ENCODE measurements at places on chromosomes 13 and 19.

DNA sequence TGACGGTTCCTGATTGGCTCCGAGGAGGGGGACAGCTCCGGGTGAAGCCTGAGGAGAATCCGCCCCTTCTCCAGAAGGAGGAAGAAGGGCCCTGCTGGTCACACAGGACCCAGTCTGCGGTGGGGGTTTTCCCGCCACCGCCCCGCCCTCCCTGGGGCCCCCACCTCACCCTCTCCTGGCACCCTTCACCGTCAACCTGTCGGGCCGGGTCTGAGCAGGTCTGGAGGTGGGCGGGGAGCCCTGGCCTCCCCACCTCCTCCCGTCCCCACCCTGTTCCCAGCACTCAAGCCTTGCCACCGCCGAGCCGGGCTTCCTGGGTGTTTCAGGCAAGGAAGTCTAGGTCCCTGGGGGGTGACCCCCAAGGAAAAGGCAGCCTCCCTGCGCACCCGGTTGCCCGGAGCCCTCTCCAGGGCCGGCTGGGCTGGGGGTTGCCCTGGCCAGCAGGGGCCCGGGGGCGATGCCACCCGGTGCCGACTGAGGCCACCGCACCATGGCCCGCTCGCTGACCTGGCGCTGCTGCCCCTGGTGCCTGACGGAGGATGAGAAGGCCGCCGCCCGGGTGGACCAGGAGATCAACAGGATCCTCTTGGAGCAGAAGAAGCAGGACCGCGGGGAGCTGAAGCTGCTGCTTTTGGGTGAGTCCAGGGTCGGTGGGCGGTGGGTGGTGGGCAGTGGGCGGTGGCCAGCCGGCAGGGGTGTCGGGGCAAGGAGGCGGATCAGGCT lies at the start of gene GNA15:
GNA15 (plus strand) TSS at position 73 of the 723 bp plus-strand sequence; CDS start at position 491, 418 bp downstream.
- no peak for DNase-seq

GRCh38 chr19:1763648-1764639 lies 10.6 kb downstream of the ONECUT3 start:
- no peak for DNase-seq

DNA sequence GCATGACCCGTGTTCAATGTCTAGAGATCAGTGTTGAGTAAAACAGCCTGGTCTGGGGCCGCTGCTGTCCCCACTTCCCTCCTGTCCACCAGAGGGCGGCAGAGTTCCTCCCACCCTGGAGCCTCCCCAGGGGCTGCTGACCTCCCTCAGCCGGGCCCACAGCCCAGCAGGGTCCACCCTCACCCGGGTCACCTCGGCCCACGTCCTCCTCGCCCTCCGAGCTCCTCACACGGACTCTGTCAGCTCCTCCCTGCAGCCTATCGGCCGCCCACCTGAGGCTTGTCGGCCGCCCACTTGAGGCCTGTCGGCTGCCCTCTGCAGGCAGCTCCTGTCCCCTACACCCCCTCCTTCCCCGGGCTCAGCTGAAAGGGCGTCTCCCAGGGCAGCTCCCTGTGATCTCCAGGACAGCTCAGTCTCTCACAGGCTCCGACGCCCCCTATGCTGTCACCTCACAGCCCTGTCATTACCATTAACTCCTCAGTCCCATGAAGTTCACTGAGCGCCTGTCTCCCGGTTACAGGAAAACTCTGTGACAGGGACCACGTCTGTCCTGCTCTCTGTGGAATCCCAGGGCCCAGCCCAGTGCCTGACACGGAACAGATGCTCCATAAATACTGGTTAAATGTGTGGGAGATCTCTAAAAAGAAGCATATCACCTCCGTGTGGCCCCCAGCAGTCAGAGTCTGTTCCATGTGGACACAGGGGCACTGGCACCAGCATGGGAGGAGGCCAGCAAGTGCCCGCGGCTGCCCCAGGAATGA lies 1.5 kb upstream of the CEACAM5 start:
- no peak for DNase-seq

GRCh38 chr19:12751635-12752034 lies at the start of gene BEST2:
BEST2 (plus strand) TSS chr19:12751791; CDS start chr19:12752593, 802 bp downstream.
- DNase-seq = no peak

GRCh38 chr13:113208421-113209335 lies at the start of gene PCID2:
PCID2 (minus strand) TSS chr13:113208669; CDS start chr13:113208634, 35 bp downstream.
- no peak for DNase-seq

DNA sequence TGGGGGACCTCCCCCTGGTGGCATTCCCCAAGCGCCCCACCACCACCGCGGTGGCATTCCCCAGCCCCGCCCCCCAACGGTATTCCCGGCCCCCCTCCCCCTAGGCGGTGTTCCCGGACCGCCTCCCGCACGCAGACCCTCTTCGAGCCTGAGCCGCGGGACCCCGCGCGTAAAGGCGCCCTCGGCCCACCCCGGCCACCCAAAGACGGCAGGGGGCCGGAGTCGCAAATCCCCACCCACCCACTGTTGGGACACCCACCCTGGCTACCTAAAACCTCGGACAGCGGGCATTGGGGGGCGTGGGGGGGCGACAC lies 22.4 kb downstream of the OLFM2 start:
- no peak for DNase-seq

DNA sequence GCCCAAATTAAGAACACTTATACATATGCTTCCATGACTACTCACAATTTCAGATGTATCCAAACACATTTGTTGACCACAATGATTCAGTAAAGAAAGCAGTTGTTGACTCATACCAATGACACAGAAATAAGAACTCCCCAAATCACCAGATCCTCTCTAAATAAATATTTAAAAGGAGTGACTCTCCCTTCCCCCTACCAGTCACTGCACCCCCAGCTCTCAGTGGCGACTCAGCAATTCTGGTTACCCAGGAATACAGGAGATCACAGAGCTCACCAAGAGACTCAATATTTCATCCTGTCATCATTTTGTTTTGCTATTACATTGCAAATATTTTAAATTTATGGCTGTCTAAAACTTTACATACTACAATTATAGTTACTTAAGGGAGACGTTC lies 131.5 kb downstream of the RGCC start:
- peak; percentile 93 for DNase-seq

DNA sequence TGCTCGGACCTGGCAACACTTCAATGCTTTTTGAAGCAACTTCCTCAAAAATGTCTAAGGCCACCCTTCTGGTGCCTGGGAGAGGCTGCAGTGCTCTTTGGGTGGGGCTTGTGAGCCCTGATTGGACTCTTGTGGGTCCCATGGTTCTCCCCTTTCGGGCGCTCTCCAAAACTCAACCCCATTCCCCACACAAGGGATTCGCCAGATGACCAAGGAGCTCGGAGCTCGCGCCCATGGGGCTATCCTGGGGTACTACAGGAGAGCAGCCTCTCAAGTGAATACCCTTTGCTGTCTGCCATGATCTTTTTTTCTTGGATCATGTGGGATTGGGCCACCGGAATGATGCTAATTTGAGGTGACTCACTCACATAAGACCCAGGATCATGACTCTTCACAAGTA lies 29.7 kb upstream of the KL start:
- DNase-seq = no peak

GRCh38 chr19:10295305-10295846 lies 5.6 kb downstream of the ICAM5 start:
- DNase-seq = no peak

- no peak for DNase-seq
Measured at GRCh38 chr19:49442354-49442753, 1.0 kb upstream of the SLC17A7 start.

DNA sequence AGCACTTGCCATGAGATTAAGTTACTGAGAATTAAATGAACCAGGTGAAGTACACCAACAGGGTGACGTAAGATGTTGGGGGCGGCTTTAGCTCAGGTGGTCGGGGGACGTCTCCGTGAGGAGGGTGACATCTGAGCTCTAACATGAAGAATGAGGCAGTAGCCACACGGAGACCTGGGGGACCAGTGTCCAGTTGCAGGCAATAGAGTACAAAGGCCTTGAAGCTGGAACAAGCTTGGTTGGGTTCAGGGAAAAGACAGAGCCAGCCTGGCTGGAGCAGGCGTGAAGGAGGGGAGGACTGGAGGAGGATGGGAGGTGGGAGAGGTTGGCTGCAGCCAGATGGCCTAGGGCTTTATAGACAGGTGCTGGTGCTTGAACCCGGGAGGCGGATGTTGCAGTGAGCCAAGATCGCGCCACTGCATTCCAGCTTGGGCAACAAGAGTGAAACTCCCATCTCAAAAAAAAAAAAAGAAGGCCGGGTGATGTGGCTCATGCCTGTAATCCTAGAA lies 1.6 kb downstream of the SPINT2 start:
- DNase-seq = no peak

DNA sequence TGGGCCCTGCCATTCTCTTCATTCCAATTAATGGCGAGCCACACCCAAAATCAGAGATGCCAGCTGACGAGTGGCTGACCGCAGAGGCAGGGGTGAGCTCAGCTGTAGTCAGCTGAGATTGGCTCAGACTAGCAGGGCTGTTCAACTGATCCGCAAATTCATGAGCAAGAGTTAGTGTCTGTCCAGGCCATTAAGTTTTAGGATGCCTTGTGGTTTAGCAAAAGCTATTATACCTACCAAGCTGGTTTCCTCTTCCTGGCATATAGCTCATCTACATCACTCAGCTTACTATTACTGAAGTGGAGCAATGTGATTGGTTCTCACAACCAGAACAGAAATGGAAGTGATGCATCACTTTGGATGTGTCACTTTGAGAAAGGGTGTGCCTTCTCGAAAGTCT lies 148.7 kb downstream of the NALCN start:
- no peak for DNase-seq

DNA sequence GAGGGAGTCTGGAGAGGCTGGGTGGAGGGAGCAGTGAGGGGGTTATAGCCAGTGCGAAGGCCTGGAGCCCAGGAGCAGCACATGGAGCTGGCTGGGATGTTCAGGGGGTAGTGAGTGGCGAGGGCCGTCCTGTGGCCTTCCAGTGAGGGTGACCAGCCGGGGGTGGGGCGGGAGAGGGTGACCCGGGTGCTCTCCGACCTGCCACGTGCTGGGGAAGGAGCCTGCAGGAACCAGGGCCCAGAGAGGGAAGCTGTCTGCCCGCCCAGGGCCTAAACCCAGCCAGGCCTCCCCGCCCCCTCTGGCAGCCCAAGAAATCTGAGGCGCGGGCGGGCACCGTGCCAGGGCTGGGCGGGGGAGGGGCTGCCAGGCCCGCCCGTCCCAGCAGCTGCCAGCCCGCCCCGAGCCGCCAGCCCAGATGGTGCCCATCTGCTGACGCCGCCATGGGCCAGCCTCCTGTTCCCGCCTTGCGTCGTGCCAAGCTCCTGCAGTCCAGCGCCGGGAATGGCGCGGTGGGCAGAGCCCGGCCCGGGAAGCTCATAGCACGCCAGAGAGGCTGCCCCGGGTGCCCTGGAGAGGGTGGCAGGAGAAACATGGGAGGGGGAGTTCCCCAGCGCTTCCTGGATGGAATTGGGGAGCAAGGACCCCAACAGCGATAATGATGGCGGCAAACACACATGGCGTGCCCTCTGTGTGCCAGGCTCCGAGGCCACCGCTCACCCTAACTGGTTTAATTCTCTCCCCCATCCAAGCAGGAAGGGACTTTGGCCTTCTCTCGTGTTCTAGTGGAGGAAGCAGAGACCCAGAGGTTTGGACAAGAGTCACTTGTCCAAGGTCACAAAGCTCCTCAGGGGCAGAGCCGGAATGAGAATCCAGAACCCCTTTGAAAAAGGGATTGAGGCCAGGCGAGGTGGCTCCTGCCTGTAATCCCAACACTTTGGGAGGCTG lies 21.5 kb downstream of the NFIC start:
- no peak for DNase-seq

GRCh38 chr13:95880331-95880730 lies 172.9 kb downstream of the UGGT2 start:
- no peak for DNase-seq

- no peak for DNase-seq
Measured at GRCh38 chr19:45863840-45864628, at the start of gene FOXA3. FOXA3 (plus strand) TSS chr19:45864326; CDS start chr19:45864457, 131 bp downstream.

DNA sequence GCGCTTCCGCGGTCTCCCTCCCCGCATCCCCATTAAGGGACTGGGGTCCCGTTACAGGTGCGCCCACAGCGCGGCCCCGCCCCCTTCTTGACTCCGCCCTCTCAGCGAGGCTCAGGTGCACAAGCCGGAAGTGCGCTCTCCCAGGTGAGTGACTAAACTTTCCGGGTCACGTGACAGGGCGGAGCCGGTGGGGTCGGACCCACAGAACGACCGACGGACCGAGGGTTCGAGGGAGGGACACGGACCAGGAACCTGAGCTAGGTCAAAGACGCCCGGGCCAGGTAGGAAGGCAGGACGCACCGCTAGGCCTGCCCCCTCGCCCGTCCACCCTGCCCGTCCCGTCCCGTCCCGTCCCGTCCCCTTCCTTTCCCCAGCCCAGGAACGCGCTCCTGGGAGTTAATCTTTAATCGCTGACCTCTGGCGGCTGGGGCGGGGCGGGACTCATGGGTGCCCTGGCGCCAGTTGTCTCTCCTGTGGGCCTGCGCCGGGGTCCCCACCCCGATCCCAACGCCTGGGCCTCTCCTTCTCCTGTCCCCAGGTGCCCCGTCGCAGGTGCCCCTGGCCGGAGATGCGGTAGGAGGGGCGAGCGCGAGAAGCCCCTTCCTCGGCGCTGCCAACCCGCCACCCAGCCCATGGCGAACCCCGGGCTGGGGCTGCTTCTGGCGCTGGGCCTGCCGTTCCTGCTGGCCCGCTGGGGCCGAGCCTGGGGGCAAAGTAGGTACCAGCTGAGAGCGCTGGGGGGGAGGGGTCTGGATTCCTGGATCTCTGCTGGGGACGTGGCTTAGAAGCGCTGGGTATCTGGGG lies at the start of gene CRB3:
CRB3 (plus strand) TSS at position 202 of the 804 bp plus-strand sequence; CDS start at position 633, 431 bp downstream.
- DNase-seq = no peak

GRCh38 chr19:57210381-57210780 lies 19.1 kb downstream of the ZNF264 start:
- DNase-seq = no peak

GRCh38 chr19:4389064-4389375 lies 11.3 kb downstream of the SH3GL1 start:
- no peak for DNase-seq

DNA sequence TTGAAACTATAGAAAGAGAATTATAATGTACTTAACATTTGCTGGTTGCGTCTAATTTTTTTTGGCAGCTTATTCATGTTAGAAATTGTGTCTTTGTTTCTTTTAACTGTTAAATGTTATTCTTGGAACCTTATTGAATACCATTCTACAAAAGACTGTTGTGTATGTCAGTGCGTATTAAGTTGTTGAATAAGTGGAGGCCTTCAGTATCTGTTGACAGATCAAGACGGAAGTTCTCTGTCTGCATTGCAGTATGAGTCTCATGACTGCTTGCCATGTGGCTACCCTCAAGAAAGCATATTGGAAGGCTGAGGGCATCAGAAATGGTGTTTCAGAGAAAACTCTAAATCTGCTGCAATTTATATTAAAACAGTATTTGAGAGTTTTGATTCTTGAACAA lies 8.5 kb downstream of the UBA2 start:
- no peak for DNase-seq

- no peak for DNase-seq
Measured at GRCh38 chr19:2315818-2316353, 7.9 kb upstream of the LINGO3 start.

DNA sequence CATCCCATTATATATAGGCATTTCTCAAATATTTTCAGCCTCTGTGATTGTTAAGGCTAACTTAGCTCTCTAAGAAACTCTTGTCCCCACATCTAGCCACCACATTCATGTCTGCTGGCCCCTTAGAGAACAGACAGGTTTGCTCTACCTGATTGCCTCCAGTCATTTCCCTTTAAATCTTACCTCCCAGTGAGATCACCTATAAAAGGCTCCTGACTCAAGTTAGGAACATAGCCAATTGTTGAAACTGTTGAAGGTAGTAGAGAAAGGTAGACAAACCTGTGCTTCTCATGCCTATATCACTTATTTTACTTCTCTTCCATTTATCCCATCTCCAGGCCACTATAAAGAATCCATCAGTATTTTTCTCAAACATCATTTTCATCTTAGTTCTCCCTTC lies 771.4 kb downstream of the DIAPH3 start:
- no peak for DNase-seq

- DNase-seq = no peak
Measured at GRCh38 chr13:104979281-104980030, 1556.0 kb downstream of the EFNB2 start.

Data from BJ (cell line).